ENCODE measurements at places on chromosomes 16 and 17.
A peak's percentile ranks its signal among the peaks of the same experiment; 100 is the strongest.

DNA sequence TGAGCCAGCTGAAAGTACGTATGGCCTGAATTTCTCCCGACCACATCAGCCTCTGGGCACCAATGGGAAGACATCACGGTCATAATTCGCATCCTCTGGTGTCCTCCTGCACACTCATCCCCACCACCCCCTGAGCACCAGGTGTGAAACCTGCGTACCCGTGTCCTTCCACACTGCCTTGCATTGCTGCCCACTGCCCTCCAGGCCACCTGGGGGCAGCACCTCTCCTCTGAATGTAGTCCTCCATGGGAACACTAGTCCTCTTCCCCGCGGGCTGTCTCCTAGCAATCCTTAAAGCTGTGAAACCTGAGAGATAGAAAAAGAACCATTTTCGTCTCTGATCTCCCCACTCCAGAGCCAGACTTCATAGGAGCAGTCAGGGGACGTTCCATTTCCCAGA lies 125.5 kb downstream of the ZNF18 start:
- DNase-seq: no peak

DNA sequence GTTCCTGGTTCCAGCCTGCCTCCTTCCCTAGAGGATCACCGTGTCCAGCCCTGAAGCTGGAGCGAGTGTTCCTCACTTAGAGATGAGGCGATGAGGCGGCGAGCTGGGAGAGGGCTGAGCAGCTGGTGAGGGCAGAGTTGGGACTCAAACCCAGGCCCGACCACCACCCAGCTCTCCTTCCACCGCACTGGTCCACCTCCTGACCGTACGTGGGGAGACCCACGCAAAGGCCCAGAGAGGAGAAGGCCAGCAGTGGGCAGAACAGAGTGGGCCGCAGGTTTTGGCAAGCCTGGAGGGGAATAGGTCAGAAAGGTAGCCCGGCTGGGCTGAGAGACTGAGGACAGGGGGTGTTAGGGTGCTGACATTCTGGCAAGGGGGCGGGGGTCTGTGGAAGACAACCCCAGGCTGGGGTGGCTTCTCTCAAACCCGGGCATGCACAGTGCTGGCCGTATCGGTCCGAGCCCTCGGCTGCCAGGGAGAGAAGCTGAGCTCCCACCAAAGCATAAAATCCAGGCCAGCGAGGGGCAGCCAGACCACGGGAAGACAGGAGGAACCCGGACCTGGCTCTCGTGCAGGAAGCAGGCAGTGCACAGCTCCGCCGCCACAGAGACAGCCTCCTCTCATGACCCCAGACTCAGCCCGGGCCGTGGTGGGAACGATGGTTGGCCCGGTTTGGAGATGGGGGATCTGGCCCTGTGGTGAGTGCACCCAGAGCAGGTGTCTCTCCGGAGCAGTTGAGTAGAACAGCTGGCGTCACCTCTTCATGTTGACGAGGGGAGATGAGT lies 24.9 kb downstream of the MLYCD start:
- no peak for DNase-seq

DNA sequence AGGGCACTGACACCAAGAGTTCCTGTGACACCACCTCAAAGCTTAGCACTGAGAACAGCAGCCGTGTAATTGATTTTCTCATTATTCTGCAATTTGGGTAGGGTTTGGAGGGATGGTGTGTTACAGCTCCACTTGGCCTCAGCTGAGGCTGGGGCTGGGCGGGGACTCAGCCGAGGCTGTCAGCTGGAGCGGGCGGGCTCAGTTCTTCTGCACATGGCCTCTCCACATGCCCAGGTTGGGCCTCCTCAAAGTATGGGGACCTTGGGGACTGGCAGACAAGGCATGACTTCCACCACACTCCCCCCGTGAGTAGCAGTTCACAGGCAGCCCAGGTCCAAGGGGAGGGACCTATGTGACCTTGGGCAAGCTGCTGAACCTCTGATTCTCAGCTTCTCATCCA lies 171.5 kb downstream of the IRF8 start:
- no peak for DNase-seq

GRCh38 chr16:6016530-6017184 lies 919.1 kb upstream of the EEF2KMT start:
- peak; percentile 30 for DNase-seq
